Activated naive CD8-positive, alpha-beta T cell treated with anti-CD3 and anti-CD28 coated beads, Interleukin-2, amount 10 ng/mL, durations not matched to agents 7 days and 5 days (primary cell): ENCODE measurements at places on chromosomes 2 and 18. TPM values are rescaled to one million over a fixed set of nuclear protein-coding genes. Genes with fewer than 3 reads are reported as not detected.

CREG2 gene
- total RNA-seq: not detected

DNA sequence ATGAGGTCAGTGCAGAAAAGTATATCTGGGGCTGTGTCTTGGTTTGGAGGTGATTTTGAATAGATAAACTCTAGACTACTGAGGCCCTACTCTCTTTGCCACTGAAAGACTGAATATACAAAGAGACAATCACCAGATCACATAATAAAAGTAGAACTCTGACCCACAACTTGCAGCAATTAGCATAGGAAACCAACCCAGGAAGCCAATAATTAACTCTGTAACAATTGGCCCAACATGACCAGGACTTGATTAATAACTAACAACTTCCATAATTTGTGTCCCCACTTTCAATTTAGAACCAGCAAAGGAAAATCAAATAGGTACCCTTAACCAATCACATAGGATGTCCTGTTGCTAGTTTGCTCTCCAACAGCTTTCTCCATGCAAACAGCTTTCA, 1104.9 kb upstream of the CELF4 start:
- DNase-seq: no peak

DNA sequence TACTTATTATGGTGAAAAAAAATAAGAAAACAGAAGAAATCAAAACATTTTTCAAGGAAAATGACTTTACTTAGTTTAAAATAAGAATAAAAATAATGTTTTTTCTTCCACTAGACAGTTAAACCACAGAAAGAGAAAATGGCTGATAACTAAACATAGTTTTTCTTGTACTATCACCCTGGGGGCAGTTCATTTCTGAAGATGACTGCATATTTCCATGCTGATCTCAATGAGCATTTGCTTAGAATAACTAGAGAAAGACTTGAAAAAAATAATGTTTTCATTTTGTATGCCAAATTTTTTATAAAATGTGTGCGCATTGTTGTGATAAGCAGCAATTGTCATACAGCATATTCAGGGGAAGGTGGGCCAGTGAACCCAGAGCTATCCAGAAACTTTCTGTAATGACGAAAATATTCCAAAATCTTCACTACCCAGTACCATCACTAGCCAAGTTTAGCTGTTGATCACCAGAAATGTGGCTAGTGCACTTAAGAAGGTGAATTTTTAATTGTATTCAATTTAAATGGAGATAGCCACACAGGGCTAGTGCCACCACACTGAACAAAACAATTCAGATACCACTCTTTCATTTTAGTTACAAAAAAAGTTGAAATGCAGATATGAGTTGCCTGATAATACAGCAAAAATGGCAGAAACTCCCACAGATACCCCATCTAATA, 513.4 kb upstream of the NETO1 start:
- no peak for DNase-seq

DNA sequence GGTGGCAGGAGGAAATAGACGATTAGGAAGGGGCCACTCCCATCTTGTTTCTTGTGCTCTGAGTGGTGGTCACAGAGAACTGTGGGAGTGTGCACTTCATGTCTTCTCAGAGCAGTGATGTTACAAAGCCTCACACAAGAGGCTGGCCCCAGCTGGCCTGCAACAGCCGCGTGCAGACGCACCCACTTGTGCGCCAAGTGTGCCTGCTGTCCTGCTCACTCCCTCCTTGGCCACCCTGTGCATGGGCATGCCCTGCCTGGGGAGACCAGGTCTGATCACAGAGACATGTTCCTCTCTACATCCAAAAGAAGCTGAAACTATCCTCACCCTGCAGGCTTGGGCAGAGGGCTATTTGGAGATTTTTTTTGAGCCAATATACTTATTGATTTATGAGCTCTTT, 108.4 kb downstream of the MRO start:
- no peak for DNase-seq
